ENCODE measurements at places on chromosomes 1 and 21.

DNA sequence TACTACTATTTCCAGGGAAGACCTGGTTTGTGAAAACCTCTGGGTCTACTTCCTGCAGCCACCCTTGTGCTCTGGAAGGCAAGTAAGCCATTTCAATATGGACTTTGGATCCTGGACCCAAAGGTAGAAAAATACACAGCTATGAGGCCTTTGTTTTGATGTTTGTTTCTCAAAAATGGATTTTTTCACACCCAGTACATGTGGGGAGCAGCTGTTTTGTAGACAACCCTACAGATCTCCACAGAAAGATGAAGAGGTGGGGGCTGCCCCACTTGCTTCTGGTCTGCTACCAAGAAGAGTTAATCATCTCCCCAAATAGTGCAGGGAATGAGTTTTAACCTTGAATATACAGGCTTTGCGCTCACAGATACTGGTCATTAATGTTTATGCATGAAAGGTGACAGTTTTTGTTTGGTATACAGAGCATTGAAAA is 29.2 kb downstream of the ZNF281 start:
- DNase-seq, result no peak

- DNase-seq, result no peak
These were observed 93.5 kb downstream of the WDR4 start for GRCh38 chr21:42785666-42786427.

- DNase-seq, result no peak
These were observed 2135.4 kb downstream of the MRPL39 start for GRCh38 chr21:23471877-23472276.

DNA sequence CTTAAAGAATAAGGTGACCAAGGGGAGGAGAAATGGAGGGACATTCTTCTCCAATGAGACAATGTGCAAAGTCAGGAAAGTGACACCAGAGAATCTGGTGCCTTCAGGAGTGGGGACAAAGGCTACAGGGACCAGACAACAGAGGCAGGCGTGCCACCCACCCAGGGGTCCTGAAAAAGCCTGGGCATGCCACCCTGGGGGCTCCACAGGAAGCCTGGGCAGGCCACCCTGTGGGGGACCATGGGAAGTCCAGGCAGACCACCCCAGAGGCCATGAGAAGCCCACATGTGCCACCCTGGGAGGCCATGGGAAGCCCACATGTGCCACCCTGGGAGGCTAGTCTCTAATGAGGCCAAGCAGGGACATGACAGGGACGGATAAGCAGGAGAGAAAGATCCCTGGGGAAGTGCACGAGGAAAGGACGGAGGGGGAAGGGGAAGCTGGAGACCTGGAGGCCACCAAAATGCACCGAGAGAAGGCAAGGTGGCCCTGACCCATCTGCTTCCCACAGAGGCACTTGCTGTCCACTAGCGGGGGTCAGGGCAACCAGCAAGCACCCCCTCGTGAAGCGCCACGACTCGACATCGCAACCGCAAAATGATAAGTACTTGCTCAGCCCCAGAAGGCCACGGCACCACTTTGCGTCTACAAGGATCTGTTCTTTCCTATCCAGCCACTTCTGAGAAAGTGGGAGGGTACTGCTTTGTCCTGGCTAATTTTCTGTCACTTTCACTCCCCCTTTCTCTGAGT is 7.2 kb upstream of the PDE9A start:
- DNase-seq, result no peak

GRCh38 chr21:31045841-31046240 is 7.6 kb upstream of the KRTAP19-8 start:
- DNase-seq, result no peak

DNA sequence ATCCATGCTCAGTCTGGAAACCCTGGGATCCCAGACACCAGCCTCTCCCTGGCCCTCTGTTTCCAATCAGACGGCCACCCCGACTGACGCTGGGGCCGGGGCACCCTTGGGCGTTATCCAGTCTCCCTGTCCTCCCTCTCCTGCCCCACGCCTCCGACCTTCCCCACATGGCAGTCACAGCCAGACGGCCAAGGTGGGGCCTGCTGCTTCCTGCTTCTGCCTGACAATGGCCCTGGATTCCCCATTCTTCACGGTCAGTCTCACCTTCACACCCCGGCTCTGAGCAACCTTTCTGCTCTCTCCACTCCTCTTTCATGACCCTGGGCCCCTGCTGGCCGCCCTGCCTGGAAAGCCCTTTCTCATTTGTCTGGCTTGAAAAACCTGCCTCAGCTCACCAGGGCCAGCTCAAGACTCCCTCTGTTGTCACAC is 6.6 kb downstream of the GNG4 start:
- DNase-seq, result no peak

- DNase-seq, result no peak
These were observed 3.1 kb downstream of the KCTD3 start for GRCh38 chr1:215569986-215570824.

DNA sequence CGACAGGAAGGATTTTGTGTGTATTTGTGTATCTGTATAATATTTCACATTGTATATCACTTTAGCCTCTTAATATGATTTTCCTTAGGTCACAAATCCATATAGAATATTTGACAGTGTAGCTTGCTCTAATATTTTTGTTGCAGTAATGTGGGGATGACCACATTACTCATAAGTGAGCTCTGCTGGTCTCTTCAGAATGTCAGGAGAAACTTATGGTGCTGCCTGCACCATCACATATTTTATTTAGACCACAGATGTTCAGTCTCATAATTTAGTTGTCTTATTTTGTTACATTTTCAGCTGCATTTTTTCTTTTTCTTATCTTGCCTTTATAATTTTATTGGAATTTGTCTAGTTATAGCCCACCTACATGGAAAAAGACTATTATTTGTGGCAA is 205.3 kb downstream of the PBX1 start:
- DNase-seq, result no peak

DNA sequence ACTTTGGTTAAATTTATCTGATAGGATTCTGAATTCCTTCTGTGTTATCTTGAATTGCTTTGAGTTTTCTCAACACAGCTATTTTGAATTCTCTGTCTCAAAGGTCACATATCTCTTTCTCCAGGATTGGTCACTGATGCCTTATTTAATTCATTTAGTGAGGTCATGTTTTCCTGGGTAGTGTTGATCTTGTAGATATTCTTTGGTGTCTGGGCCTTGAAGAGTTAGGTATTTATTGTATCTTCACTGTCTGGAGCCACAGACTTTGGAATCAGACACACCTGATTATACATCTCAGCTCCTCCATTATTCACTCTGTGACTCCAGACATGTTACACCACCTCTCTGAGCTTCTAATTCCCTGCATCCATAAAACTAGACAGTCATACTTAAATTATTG is 34.2 kb upstream of the ETS2 start:
- no peak for DNase-seq

GRCh38 chr1:79895573-79895972 is 889.0 kb upstream of the ADGRL4 start:
- no peak for DNase-seq

DNA sequence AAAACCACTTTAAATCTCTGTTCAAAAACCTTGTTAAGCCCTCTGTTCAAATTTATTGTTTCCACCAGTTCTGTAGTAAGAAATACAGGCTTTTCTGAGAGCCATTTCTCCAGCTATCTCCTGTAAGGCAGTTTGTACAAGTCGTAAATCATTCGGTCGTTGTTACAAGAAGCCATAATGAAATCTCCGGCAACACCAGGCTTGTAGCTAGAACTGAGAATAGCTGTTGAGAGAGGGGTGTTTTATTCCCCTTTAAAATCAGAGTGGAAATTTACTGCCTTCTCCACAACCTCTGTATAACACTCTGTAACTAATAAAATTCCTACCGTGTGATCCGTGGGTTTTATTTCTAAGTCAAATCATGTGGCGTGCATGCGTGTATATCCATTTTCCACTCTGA is 335.8 kb upstream of the KAZN start:
- DNase-seq, result no peak

DNA sequence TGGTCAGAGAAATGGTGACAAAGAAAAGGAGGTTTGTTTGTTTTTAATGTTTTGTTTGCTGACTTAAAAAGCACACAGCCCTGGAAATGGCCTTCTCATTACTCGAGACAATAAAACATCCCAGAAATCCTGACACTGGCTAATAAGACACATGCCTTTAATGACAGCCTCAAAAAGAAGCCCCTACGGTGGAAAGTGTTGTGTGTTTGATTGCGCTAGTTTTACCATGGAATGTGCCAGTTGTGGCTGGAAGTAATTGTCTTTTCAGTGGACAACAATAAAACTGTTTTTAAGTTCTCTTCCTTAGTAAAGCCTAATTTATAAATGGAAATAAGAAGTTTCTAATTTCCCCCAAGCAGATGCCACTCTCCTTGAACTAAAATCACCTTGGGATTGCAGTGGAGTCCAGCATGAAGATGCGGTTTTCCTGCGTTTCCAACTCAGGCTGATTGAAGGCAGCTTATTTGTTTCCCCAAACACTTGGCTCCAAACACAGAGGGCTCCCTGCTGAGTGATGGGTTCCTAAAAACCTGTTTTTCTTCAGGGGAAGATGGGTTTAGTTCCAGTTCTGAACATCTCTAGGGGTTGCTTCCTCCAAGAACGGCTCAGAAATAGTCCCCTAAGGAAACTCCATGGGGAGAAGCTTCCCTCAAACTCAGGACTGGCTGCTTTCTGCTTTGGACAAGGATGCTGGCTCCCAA is 54.3 kb downstream of the CD247 start:
- DNase-seq, result no peak
